ENCODE measurements at places on chromosomes 11 and 22. TPM values are rescaled to one million over a fixed set of nuclear protein-coding genes. Genes with fewer than 3 reads are reported as not detected.

- H3K4me3 ChIP-seq = no peak overlapping the region
- peaks cover 8% of the 10 kb centered on the region for H3K4me1 ChIP-seq
- no peaks in the 10 kb centered on the region for H3K27me3 ChIP-seq
- no peak overlapping the region for H3K27ac ChIP-seq
- no peak for DNase-seq
These were observed 6.3 kb upstream of the OSM start for GRCh38 chr22:30272781-30273601.

DNA sequence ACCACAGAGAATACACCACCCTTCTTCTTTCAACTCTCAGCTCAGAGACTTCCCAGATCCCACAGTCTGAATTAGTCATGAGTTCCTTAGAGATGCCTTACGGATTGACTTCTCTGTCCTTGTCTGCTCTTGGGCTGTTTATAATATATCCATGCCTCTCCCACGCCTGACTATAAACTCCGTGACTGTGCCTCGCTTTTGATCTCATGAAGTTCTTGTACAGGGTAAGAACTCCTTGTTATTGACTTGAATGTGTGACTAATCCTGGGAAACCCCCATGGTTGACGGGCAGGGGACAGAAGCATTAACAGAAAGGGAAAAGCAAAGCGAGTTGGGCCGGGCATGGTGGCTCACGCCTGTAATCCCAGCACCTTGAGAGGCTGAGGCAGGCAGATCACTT is 62.4 kb upstream of the POU2AF1 start:
- H3K27ac ChIP-seq = no peak overlapping the region
- no peak for DNase-seq
- peaks cover 26% of the 10 kb centered on the region for H3K27me3 ChIP-seq
- no peak overlapping the region for H3K4me3 ChIP-seq
- H3K36me3 ChIP-seq = no peaks in the 10 kb centered on the region
- H3K4me1 ChIP-seq = peaks cover 7% of the 10 kb centered on the region

GRCh38 chr22:20653795-20654342 is 120.0 kb upstream of the SERPIND1 start:
- H3K4me1 ChIP-seq = no peaks in the 10 kb centered on the region
- H3K27me3 ChIP-seq = peaks cover 17% of the 10 kb centered on the region
- H3K27ac ChIP-seq = no peak overlapping the region
- H3K4me3 ChIP-seq = no peak overlapping the region
- no peaks in the 10 kb centered on the region for H3K36me3 ChIP-seq

- H3K4me1 ChIP-seq = peaks cover 3% of the 10 kb centered on the region
- peaks cover 4% of the 10 kb centered on the region for H3K36me3 ChIP-seq
- no peaks in the 10 kb centered on the region for H3K27me3 ChIP-seq
- no peak overlapping the region for H3K4me3 ChIP-seq
- no peak for DNase-seq
- no peak overlapping the region for H3K27ac ChIP-seq
These were observed 5.7 kb downstream of the CHADL start for GRCh38 chr22:41234815-41235695.

DNA sequence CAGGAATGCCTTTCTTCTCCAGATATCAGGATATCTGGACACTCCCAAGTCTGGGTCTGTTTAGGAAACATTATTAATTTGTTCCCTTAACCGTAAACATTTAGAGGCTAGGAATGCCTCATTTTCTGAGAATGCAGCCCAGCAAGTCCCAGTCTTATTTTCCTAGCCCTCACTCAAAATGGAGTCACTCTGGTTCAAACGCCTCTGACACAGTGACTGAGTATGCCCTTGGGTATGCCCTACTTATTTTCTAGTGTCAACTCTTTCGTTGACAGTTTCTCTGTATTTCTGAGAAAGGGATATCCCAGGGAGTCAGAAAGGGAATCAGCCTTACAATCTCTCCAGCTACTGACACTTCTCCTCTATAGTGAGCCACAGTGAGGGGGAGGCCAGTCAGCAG is 16.0 kb upstream of the CCDC81 start:
- peaks cover 7% of the 10 kb centered on the region for H3K4me1 ChIP-seq
- H3K27ac ChIP-seq = no peak overlapping the region
- H3K36me3 ChIP-seq = no peaks in the 10 kb centered on the region
- H3K4me3 ChIP-seq = no peak overlapping the region

DNA sequence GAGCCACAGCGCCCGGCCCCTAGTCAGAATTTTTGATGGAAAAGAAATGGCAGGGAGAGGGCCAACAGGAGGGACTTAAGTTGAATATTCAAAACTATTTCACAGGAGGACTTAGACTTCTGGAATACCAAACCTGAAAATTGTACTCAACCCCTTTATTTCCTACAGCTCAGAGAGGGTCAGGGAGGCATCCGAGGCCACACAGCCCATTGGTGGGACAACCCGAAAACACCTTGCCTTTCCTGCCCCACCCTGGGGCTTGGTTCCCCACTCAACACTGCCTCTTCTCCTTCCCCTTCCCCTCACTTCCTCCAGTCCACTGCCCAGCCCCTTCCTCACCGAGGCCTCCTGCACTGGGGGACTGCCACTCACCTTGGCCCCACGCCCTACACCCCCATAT is 1.4 kb downstream of the NAALADL1 start:
- H3K27ac ChIP-seq = no peak overlapping the region
- H3K27me3 ChIP-seq = no peaks in the 10 kb centered on the region
- no peak for DNase-seq
- H3K4me1 ChIP-seq = no peaks in the 10 kb centered on the region
- no peak overlapping the region for H3K4me3 ChIP-seq

DNA sequence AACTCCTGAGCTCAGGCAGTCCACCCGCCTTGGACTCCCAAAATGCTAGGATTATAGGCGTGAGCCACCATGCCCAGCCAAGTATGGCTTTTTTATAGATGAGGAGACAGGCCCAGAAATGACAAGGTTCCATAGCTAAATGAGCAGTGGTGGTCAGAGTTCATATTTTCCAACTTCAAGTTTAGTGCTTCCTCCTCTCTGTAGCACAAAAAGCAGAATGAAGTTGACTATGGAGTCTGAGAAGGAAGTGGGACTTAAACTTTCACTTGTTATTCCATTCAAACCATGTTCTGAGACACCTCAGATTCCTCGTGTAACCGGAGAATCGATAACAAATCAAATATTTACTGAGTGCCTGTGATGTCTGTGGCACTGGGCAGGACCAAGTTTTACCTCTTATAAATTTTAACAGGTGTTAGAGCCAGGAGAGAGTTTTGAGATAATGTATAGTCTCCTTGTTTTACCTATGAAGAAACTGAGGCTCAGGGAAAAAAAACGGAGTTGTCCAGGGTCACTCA is 3.0 kb downstream of the LIMK2 start:
- H3K27ac ChIP-seq = no peak overlapping the region
- H3K4me3 ChIP-seq = no peak overlapping the region
- H3K27me3 ChIP-seq = no peaks in the 10 kb centered on the region
- peaks cover 27% of the 10 kb centered on the region for H3K4me1 ChIP-seq
- H3K36me3 ChIP-seq = peaks cover 2% of the 10 kb centered on the region
- no peak for DNase-seq

DNA sequence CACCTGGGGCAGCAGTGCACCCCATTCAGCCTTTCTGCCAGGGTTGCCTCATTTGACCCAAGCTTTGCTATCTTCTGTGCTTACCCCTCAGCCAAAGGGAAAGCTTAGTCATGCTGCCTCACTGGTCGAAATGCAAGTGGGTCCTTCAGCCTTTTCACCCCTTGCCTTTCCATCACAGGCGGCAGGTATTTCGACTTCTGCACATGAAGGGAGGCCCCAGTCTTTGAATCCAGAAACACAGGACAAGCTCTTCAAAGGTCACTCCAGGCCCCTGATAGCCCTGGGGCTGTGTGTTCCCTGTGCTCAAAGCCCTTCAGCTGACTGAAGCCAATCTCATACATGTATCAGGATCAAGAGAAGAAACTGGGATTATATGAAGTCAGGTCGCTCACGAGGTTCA is 129.7 kb downstream of the SNX19 start:
- H3K4me3 ChIP-seq = no peak overlapping the region
- DNase-seq = peak; percentile 49
- peaks cover 7% of the 10 kb centered on the region for H3K36me3 ChIP-seq
- no peaks in the 10 kb centered on the region for H3K27me3 ChIP-seq

GRCh38 chr22:45358127-45358526 is 48.4 kb downstream of the FAM118A start:
- no peaks in the 10 kb centered on the region for H3K4me1 ChIP-seq
- H3K27me3 ChIP-seq = peaks cover 43% of the 10 kb centered on the region
- H3K27ac ChIP-seq = no peak overlapping the region
- no peaks in the 10 kb centered on the region for H3K36me3 ChIP-seq
- no peak for DNase-seq
- no peak overlapping the region for H3K4me3 ChIP-seq

- peaks cover 13% of the 10 kb centered on the region for H3K27me3 ChIP-seq
- H3K4me3 ChIP-seq = no peak overlapping the region
- no peaks in the 10 kb centered on the region for H3K36me3 ChIP-seq
- no peak overlapping the region for H3K27ac ChIP-seq
These were observed 17.6 kb downstream of the SLC22A12 start for GRCh38 chr11:64608636-64609035.

- H3K27me3 ChIP-seq = no peaks in the 10 kb centered on the region
- H3K36me3 ChIP-seq = peaks cover 4% of the 10 kb centered on the region
- DNase-seq = peak; percentile 81
- no peaks in the 10 kb centered on the region for H3K4me1 ChIP-seq
- H3K27ac ChIP-seq = no peak overlapping the region
These were observed 1078.7 kb downstream of the BRD1 start for GRCh38 chr22:48748860-48749554.

- no peaks in the 10 kb centered on the region for H3K36me3 ChIP-seq
- H3K27ac ChIP-seq = no peak overlapping the region
- H3K27me3 ChIP-seq = no peaks in the 10 kb centered on the region
- no peak for DNase-seq
- no peak overlapping the region for H3K4me3 ChIP-seq
- H3K4me1 ChIP-seq = no peaks in the 10 kb centered on the region
These were observed 1119.0 kb downstream of the BRD1 start for GRCh38 chr22:48708558-48709245.

DNA sequence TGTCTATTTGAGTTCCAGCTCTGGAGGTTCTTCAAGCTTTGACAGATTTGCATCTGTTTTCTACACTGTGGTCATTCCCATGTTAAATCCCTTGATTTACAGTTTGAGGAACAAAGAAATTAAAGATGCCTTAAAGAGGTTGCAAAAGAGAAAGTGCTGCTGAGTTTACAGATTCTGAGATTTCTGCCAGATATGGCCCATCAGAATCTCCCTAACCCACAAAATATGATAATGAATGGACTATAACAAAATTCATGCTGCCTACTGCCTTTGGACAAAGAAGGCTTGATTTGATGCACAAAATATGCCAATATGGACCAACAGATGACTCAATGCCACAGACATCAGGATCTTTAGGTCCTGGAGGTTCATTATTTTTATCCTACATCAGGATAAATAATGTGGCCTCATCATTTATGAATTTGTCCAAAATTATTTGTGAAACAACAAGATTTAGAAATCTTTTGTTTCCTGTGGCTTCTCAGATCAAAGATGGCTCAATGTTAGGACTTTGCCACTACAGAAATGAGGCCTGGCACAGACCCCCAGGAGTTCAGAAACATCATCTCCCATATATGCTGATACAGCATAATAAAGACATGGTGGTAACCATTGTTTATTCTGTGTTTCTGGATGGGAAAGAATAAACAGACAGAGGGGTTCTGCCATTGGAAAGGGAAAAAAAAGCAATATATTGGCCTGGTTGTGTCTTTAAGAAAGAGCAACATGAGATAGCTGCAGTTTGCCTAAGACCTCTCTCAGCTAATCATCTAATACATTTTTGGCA is 6.7 kb downstream of the OR5AN1 start:
- no peak overlapping the region for H3K4me3 ChIP-seq
- no peak for DNase-seq
- H3K36me3 ChIP-seq = no peaks in the 10 kb centered on the region
- no peak overlapping the region for H3K27ac ChIP-seq
- no peaks in the 10 kb centered on the region for H3K4me1 ChIP-seq
- H3K27me3 ChIP-seq = no peaks in the 10 kb centered on the region

DNA sequence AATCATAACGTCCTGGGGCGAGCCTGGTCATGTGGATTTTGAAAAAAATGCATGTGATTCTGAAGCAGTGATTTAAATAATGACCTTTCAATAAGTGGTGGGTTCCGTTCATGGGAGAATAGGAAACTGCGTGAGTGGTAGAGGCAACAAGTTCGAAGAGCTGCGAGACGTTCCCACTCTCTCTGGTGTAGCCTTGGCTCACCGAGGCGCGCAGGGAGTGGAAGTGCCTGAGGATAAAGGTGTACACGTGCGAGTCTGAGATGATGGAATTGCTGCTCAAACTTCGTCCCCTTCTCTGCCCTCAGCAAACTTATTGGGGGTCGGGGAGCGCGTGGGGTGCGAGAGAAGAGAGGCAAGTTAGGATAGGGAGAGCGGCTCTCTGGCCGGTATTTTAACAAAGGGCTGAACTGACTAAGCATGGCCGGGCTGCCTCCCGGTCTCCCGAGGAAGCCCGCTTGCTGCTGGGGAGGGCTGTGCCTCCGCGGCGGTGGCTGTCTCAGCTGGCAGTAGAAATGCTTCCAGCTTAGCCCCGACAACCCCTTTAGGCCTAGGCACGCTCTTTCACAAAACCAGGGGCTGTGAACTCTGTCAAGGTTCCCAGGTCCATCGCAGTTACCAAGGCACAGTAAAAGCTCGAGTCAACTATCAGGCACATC is 875 bp upstream of the STT3A start:
- DNase-seq = no peak
- H3K27ac ChIP-seq = peak overlapping the region; percentile 99
- H3K4me3 ChIP-seq = peak overlapping the region; percentile 98
- peaks cover 7% of the 10 kb centered on the region for H3K36me3 ChIP-seq
- H3K27me3 ChIP-seq = no peaks in the 10 kb centered on the region
- peaks cover 36% of the 10 kb centered on the region for H3K4me1 ChIP-seq

GRCh38 chr22:44403602-44404329 is 91.0 kb upstream of the SHISAL1 start:
- no peaks in the 10 kb centered on the region for H3K36me3 ChIP-seq
- H3K4me3 ChIP-seq = no peak overlapping the region
- H3K4me1 ChIP-seq = peaks cover 9% of the 10 kb centered on the region
- DNase-seq = no peak

DNA sequence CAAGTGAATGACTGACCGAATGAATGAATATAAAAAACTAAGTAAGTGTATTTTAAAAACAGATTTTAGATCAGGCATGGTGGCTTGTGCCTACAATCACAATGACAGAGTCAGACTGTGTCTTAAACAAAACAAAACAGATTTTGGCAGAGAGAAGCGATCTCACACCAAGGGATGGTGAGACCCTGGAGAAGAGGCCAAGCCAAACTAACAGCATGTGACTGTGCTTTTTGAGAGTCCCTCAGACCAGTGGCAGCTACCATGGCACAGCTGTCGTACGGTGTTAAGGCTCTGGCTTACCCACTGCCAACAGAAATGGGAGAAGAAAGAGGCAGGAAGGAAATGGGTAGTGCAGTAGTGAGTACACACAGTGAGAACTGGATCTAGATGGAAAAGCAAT is 60.6 kb downstream of the SGSM3 start:
- DNase-seq = no peak
- H3K27me3 ChIP-seq = no peaks in the 10 kb centered on the region
- H3K36me3 ChIP-seq = peaks cover 33% of the 10 kb centered on the region
- H3K27ac ChIP-seq = no peak overlapping the region
- peaks cover 6% of the 10 kb centered on the region for H3K4me1 ChIP-seq

Gene MAPK11
- 6.4 TPM for total RNA-seq

Gene GGT1
- total RNA-seq = 1.9 TPM

Gene P2RY6
- not detected for total RNA-seq

Gene SLC22A8
- not detected for total RNA-seq

Gene HBE1
- not detected for total RNA-seq
